ENCODE measurements at places on chromosomes 3 and 15.

DNA sequence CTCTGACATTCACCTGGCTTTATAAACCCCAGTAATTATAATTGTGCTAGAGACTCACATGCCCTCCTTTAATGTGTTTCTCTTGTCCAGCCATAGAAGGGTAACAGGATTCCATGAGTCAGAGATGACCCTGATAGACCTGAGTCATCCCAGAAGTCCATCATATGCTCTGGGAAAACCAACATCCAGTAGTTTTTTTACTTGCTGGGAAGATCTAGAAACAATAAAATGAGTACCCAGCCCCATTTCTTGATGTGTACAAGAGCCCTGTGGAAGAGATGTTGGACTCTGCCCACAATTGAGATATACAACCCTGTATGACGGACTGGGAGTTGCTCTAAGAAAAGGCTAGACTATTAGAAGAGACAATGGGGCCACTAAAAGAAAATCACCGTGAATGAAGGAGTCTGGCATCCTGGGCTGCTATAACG is 22.4 kb upstream of the THUMPD3 start:
- peak; percentile 52 for DNase-seq

GRCh38 chr15:64389036-64389435 is 1.4 kb downstream of the TRIP4 start:
- no peak for DNase-seq

- peak; percentile 81 for DNase-seq
Measured at GRCh38 chr3:105118905-105119304, 247.8 kb upstream of the ALCAM start.

DNA sequence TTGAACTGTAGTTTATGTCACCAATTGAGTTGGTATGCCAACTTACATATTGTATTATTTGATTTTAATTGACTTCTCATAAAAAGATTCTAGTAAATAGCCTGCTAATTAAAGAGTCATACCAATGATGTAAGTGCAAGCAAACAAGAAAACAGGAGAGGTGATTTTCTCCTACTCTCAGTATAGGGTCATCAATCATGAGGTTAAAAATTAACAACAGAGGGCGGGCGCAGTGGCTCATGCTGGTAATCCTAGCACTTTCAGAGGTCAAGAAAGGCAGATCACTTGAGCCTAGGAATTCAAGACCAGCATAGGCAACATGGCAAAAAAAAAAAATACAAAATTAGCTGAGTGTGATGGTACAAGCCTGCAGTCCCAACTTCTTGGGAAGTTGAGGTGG is 108.7 kb downstream of the MYO9A start:
- DNase-seq, result no peak

DNA sequence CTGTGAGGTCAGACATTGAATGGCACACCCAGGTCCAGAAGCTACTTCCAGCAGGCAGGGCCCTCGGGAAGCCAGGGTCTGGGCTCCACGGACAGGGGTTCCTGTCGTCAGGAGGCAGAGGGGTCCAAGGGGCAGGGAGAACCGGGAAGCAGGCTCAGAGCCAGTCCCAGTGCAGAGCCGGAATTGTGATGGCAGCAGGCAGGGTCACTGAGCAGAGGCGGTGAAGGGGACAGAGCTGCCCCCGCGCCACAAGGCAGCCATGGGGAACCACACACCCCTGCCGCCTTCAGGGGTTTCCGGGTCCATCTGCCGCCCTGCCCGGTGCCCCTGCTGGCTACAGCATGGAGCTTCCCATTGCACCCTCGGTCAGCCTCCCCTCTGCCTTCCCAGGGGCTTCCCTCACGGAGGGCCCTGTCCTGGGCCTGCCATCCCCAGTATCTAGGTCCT is 136.9 kb downstream of the NSMCE3 start:
- no peak for DNase-seq

DNA sequence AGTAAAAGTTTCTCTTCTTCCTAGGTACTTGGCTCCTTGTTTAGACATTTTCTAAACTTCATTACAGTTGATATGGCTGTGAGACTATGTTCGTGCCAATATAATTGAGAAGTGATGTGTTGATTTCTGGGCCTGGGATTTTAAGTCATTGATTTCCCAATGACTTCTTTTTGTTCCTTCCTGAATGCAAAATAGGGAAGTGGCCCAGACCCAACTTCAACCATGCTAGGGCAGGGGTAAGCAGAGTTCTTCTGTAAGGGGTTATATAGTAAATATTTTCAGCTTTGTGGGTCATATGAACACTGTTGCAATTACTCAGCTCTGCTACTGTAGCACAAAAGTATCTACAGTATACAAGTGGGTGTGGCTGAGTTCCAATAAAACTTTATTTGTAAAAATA is 320.1 kb upstream of the WNT5A start:
- no peak for DNase-seq

GRCh38 chr15:51721199-51721960 is 16.1 kb downstream of the LYSMD2 start:
- no peak for DNase-seq

GRCh38 chr3:75248974-75249373 is 415.2 kb upstream of the FRG2C start:
- DNase-seq, result no peak

GRCh38 chr3:23811919-23812318 is 6.2 kb downstream of the UBE2E1 start:
- no peak for DNase-seq

DNA sequence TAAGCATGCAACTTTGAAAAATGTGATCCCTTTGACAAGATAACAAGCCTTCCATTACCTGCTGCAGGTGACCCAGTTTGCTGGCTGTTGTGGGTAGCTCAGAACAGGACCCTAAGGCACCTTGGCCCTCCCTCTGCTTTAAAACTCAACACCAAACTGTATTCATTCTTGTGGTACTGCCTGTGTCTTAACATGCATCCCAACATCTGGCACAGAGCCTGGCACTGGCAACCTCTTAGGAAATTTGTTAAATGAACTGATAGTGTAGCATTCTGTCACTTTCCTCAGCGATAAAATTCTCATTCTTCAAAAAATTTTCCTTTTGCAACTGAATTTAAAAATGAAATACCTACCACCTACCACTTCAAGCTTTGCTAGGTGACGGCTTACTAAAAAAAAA is 287.3 kb upstream of the ADAMTS9 start:
- no peak for DNase-seq

GRCh38 chr15:25501828-25502446 is 63.1 kb upstream of the UBE3A start:
- DNase-seq, result peak; percentile 17

DNA sequence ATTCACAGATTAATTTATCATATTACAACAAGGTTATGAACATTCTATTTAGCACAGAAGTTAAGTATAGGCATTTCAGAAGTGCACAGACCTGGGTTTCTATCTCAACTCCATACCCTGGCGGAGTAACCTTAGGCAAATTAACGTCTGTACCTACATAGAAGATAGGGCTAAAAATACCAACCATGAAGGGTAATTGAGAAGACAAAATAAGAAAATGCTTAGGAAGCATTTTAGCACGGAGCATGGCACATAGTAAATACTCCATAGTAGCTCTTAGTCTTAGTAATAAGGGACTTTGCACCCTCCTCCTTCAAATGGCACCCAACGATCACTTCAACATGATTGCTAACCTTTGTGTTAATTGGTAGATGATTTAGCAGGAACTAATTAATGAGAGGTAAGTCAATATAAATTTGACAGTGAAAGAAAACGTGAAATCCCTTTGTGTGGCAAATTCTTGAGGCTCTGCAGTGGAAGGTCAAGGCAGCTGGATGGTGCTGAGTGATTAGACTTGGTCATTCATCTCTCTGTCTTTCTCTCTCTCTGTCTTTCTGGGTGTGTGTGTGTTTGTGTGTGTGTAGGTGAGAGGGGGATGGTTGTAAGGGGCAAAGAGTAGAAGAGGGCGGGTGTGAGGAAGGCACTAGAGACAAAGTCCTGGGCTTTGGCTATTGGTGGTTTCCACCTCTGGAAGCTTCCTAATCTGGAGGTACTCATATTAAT is 131.1 kb upstream of the PHLDB2 start:
- DNase-seq, result no peak

GRCh38 chr15:41233367-41233771 is 2.3 kb downstream of the CHP1 start:
- no peak for DNase-seq

GRCh38 chr3:58569287-58570001 is 7.7 kb downstream of the FAM107A start:
- DNase-seq, result no peak

DNA sequence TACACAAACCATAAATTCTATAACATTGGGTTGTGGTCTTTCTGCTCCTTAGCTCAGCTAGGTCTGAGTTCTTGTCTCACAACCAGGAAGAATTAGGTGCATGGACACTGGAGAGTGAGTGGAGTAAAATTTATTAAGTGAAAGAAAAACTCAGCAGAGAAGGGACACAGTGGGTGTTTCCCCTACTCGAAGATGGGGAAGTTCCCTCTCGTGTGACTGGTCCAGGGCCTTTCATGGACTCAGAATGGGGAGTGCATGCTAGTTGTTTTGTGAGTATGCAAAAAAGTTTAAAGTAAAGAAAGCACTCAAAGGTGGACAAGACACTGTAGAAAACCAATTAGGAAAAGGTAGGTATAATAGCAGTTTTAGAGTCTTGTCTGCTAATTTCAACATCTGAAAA is 215.5 kb upstream of the RORA start:
- DNase-seq, result no peak

GRCh38 chr3:13740795-13741194 is 139.1 kb downstream of the WNT7A start:
- no peak for DNase-seq

- DNase-seq, result no peak
Measured at GRCh38 chr3:192467230-192468140, 259.9 kb downstream of the FGF12 start.

GRCh38 chr3:71930056-71930991 is 145.4 kb upstream of the PROK2 start:
- peak; percentile 2 for DNase-seq

DNA sequence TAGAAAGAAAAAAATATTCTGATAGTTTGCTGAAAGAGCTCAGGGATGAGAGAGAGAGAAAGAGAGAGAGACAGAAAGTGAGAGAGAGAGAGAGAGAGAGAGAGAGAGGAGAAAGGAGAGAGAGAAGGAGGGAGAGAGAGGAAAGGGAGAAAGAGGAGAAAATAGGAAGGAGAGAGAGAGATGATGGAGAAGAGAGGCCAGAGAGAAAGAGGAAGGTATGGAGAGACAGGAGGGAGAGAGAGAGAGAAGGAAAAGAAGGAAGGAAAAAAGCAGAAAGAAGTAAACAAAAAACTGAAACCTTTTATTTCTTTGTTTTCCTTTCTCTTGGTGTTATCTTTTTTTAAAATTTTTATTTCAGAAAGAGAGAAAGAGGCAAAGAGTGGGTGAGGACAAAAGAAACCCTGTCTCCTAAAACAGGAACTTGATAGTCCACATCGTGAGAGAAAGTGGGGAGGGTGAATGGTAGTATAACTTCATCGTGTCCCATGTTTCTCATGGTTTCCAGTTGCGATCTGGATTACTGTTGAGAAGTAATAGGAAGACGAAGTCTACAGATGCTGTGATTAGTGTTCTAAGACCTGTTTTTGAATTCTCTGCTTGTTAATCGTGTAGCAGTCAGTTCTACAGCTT is 279.7 kb downstream of the LPP start:
- no peak for DNase-seq

DNA sequence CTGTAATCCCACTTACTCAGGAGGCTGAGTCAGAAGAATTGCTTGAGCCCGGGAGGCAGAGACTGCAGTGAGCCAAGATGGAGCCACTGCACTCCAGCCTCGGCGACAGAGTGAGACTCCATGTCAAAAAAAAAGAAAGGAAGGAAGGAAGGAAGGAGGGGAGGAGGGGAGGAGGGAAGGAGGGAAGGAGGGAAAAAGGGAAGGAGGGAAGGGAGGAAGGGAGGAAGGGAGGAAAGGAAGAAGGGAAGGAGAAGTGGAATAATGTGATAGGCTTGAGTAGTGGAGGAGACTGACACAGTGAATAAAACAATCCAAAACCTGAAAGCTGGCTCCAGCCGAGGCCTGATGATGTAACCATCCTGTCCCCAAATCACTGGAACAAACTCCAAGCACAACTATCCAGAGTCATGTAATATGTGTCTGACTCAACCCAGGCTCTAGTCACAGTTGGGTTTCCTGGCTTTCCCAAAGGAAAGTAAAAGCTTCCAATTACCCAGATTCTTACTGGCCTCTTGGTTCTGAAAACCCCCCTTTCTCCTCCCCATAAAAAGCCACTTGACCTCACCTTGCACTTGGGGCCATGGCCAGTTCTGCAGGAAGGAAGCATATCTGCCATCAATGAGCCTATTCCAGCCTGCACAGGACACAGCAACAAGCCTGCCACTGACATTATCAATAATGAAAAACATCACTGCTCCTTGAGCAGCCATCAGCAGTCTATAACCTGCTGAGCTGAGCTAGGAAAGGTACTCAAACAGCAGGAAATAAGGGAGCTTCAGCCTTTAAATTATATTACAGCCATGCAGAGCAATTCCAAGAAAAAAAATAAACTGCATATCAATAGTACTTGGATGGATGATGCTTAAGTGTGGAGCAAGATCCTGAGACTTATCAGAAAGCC is 48.3 kb downstream of the MB21D2 start:
- no peak for DNase-seq

- DNase-seq, result no peak
Measured at GRCh38 chr15:85579957-85580694, 199.7 kb downstream of the AKAP13 start.

DNA sequence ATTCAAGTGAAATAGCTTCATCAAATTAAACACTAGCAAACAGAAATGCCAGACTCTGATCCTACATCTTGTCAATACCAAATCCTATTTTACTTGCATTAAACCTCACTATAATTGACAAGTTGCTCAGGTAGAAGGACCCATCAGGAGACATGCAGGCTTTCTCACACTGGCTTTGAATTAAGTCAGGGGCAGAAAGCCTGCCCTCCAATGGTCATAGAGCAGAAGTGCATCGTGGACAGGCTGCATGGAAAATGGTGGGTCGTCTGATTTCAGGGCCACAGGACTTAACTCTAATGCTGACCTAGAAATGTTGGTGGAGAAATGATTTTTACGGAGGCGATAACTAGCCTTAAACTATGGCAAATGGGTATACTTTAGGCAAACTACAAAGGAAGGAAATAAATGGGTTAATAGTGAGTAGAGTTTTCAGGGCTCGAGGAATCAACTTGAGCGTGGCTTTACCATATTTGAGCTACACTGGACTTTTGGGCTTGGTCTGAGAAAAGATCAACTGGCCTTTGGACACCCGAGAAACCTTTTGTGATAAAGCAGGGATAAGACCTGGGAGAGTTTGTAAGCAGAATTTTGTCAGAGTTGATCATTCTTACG is 283.9 kb downstream of the GRM7 start:
- no peak for DNase-seq

DNA sequence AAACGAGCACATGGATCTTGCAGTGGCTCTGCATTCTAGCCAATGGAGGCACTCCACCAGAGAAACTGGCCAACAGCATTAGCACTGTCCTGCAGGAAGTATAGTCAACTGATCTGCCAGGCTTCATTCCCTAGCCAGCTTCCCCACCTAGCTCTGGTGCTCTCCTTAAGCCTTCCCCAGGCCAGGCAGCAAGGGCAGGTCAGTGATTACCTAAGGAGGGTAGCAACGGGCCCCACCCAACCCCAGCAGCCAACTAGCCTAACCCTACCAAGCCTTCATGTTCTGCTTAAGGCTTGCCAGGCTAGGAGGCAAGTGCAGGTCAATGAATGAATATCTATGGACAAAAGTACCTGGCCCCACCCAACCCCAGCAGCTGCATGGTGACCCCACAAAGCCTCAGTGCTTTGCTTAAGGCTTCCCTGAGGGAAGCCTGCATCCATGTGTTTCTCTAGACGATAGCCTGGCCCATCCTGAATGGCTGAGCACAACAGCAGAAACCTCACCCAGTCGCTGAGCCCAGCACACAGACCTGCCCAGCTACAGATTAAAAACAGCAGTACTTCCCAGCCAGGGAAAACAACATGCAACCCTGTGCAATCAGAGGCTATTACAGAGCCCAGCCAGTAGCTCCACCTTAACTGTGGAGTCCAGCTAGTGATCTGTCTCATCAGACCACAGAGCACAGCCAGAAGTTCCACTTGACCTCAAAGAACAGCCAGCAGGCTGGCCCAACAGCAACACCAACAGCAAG is 28.5 kb downstream of the THBS1 start:
- no peak for DNase-seq

Measured in AG09309 (cell line).